Fibroblast of lung (primary cell): ENCODE measurements at places on chromosomes 7 and 10.

GRCh38 chr7:129609666-129610065 is 1.9 kb upstream of the NRF1 start:
- DNase-seq: no peak

- no peak for DNase-seq
Observed at GRCh38 chr7:111690364-111691111, 128.2 kb upstream of the IMMP2L start.

DNA sequence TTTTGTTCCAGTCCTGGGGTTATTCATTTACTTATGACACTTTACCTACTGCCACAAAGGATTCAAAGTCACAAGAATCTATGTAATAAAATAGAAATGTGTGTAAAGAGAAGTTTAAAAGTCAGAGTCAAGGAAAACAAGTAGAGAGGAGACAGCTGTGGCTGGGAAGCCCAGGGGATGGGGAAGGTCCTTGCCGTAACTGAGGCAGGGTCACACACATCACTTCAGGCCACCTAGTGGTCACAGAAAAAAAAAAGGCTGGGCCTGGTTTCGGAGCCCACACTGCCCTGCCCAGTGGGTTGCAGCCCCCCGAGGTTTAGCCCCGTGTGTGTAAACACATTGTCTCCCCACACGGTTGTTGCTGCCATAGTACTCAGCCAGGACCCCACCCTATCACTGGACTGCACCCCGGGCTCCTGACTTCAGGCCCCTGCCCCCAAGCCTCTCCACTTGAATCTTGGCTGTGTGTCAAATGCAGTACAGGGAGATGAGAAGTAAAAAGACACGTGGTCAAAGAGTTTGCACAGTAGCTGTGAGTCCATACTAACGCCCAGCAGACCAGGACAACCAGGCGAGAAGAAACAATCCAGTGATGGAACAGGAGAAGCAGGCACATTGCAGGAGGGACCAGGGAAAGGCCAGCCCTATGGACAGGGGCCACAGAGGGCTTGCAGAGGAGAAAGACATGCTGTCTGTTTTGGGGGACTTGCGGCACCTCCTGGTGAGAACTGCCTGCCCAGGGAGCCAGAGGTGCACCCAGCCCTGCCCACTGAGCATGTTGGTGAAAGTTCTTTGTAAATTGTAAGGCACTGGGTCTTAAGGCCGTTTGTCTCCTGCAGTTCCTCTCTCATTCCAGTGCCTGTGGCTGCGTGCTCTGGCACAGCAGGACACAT is 91.4 kb upstream of the MACROH2A2 start:
- peak; percentile 14 for DNase-seq

DNA sequence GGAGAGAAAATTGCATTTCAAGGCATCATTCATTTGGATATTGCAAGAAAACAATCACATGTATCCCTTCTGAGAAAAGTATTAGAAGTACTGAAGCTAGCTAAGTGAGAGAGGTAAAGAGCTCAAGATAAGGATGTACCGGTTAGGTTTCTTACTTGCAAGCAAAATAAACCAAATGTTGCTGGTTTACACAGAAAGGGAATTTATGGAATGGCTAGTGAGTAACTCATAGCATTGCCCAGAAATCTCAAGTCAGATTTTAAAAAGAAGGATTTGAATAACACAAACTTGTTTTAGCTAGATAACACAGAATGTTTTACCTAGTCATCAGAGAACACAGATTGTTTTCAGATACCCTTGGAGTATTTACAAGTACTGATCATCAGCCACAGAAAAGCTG is 30.6 kb downstream of the KLHL7 start:
- DNase-seq: peak; percentile 41

- no peak for DNase-seq
Observed at GRCh38 chr10:95469251-95469650, 91.9 kb downstream of the SORBS1 start.
